ENCODE measurements at places on chromosomes 16 and 17.

- DNase-seq, result no peak
These were observed 125.6 kb downstream of the KCNJ18 start for GRCh38 chr17:21817791-21818364.

DNA sequence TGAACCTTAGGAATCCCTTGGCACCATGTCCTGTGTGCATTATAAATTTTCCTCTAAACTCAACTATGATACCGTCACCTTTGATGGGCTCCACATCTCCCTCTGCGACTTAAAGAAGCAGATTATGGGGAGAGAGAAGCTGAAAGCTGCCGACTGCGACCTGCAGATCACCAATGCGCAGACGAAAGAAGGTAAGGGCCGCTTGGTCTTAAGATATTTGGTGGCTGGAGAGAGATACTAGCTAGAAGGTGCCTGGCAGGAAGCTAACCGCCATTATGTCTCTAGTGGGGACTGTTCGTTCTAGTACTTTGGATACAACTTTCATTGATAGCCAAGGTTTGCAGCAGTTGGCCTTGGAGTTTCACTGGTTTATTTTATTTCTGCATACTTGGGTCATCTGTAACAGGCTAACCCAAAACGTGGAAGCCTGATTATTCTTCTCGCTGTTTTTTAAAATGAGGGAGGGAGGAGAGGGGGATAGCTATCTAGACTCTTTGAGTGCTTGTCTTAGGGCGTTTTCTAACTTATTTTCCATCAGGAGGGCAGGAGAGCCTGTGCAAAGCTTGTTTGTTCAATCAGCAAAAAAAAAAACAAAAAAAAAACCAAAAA lies 1.3 kb downstream of the RBBP6 start:
- no peak for DNase-seq

GRCh38 chr17:55237841-55238178 lies 26.9 kb upstream of the HLF start:
- DNase-seq, result no peak

GRCh38 chr16:11791144-11791828 lies 5.8 kb downstream of the ZC3H7A start:
- no peak for DNase-seq

- DNase-seq, result no peak
These were observed 225.9 kb downstream of the SEC14L1 start for GRCh38 chr17:77366558-77367245.

- DNase-seq, result no peak
These were observed 1.5 kb upstream of the TTYH2 start for GRCh38 chr17:74211912-74212208.

DNA sequence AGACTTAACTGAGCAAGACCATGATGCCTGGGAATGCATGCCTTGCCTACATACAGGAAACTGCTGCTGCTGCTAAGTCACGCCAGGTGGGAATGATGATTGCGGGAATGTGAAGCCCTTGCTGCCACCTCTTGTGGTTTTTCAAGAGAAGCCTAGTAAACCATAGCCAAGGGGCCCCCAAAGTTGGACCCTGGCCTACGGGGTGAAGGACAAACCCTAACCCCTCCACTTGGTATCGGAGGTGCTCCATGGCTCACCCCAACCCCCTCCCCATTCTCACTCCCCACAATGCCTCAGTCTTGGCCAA lies 233.9 kb downstream of the ZNF423 start:
- DNase-seq, result no peak

DNA sequence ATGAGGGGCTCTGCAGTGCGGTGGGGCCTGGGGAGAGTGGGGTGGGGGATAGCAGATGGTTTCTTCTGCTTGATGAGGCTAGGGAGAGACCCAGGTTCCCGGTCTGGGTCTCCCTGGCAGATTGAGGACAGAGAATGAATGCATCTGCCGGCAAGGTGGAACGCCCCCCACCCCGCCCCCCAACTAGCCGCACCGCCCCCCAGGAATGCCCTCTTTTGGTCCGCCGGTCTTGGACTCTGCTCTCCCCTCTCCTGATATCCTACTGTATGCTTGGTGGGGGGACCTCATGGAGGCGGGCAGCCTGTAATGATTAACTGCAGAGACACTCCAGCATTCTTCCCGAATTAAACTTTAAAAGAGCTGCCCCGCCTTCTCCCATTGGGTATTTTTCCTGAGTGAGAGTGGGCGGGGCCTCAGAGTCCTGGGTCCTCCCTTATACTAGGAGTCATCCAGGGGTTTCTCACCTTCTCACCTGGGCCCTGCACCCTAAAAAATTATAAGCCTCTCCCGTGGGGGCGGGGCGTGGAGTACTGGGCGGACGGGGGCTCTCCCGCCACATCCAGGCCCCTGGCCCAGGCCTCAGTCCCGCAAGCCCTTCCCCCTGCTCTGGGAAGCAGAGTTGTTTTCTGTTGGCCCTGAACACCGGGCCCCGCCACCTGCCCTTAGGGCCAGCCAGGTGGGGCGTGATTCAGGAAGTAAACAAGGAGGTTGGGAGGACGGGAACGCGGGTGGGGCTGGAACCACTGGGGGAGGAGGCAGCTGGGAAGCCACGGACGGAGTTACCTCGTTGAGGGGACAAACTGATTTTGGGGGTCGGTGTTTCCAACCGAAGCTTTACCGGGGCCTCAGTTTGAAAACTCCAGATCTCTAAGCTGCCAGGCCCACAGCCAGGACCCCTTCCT lies 1.5 kb downstream of the GRB7 start:
- no peak for DNase-seq

DNA sequence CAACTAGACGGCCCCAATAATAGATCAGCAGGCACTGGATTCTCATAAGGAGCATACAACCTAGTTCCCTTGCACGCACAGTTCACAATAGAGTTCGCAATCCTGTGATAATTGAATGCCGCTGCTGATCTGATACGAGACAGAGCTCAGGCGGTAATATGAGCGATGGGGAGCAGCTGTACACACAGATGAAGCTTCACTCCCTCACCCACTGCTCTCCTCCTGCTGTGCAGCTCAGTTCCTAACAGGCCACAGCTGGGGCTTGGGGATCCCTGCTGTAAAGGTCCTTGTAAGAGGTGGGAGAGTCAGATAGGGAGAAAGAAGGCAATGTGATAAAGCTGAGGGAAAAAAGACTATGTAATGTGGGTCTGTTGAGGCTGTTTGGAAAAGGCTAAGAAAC lies 577.5 kb downstream of the RBFOX1 start:
- DNase-seq, result no peak

DNA sequence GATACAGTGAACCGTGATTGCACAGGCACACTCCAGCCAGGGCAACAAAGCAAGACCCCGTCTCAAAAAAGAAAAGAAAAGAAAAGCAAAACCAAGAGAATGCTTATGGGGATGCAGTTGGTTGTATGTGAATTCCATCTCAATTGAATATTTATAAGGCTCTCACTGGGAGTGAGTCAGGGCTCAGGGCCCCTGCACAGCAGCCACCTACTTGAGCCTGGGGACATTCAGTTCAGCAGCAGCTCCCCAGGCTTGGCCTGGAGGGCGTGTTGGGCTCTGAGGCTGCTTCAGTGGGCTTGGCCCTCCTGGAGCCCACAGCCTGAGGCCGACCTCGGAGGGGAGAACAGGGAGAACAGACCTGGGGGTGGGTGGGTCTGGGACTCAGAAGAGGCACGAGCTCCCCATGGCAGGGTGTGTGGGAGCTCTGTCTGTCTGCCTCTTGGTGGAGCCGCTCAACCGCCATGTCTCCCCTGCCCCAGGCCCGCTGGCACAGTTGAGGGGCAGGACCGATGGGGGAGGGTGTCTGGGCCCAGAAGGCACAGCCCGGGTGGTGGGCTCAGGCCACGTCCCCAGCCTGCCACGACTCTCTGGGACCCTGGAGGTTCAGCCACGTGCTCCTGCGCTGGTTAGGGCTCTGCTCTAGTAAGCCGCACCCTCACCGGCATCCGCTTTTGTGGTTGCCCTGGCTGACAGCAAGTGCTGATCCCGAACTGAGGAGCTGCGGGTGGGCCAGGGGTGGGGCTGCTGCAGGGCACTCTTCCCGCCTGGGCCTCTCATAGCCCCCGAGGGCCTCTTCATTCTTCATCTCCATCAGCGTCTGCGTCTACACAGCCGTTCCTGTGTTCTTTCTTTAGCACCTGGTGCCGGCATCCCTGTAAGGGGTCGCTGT lies 24.8 kb downstream of the ZFPM1 start:
- no peak for DNase-seq

GRCh38 chr16:69188236-69188549 lies 1.2 kb downstream of the SNTB2 start:
- DNase-seq, result no peak

DNA sequence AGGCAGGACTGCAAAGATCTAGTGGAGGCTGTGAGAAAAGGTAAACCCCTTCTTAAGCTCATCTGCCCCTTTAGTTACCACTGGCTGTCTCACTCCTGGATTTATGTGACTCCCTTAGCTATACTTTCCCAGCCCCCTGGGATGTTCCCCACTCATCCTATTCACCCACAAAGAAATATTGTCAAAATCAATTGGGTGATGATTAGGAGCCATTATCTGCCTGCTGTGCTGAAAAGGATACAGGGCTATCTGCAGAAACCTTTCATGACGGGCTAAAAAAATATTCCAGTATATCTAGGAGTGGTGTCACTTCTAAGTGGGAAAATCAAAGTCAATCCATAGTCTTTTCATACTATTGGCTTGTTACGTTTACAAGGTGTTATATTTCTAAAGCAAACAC lies 8.0 kb upstream of the GNAO1 start:
- no peak for DNase-seq

- DNase-seq, result no peak
These were observed 23.1 kb upstream of the TMEM97 start for GRCh38 chr17:28295677-28296578.

All from stimulated activated naive CD4-positive, alpha-beta T cell treated with Interleukin-2 at 50 U/mL for 16 hours (primary cell).